ENCODE measurements at places on chromosomes 6 and 20.

GRCh38 chr6:169188051-169188470, 65.6 kb downstream of the THBS2 start:
- no peak for DNase-seq

DNA sequence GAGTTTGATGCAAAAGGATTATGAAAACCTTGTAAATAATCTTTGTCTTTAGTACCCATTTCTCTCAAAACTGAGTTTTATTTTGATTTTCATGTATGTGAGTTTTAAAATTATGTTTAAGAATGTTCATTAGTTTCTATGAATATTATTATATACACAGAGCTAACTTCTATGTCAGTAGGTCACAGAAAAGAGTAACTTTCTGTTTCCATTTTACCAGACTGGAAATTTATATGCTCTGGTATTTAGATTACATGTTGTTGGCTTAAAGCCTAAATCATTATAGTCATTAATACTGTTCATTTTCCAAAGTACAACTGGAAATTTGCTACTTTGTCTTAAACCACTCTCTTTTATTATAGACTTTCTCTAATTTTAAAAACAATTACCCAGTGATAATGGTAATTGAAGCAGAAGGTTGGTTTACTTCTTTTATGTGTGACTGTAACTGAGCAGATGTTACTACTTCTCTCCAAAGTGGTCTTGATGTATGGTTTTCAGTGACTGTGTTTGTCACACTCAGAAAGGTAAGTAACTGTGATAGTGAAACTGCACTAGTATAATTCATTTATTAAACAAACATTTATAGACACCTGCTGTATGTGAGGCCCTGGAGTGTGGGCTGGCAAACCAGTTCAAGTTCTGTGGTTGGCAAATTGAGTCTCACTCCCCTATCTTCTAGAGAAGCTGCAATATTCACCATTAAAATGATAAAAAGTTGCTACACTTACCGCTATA, 13.2 kb downstream of the CRYBG1 start:
- no peak for DNase-seq

- no peak for DNase-seq
These were observed 51.1 kb downstream of the RCAN2 start for GRCh38 chr6:46440141-46440540.

GRCh38 chr20:37523911-37524700, 3.1 kb downstream of the NNAT start:
- no peak for DNase-seq

DNA sequence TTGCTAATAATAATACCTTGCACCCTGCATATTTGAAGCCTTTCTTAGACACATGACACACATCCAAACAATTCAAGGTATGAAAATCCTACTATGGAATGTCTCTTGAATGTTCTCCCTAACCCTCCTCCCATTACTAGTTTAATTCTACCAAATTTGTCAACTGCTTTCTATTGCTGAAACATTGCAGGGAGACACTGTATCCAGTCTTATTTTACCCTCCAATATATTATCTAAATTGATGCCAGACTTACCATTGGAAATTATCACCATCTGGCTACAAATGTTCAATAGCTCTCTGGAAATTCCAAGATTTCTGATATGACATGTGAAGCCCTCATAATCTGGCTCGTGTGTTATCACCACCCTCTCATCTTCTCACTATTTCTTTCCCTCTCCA, 1027.3 kb upstream of the CITED2 start:
- DNase-seq: no peak

DNA sequence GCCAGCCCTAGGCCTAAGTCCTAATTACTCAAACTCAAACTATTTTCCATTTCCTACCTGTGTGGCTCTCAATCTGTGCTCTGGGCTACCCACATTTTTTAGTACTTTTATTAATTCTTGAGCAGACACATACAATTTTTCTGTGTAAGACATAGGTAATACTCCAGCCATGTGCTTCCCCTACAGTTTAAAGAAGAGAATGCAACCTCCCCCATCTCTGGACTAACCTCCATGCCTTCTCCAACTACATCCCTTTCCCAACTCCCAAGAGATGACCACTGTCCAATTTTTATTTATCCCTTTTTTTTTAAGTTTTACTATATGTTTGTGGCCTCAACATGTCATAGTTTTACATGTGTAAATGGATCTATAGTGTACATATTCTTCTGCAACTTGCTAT, 5.8 kb downstream of the HMGN4 start:
- DNase-seq: no peak

- DNase-seq: no peak
These were observed 69.3 kb downstream of the HDDC2 start for GRCh38 chr6:125232466-125232865.

GRCh38 chr20:19381947-19382346, 169.5 kb downstream of the SLC24A3 start:
- DNase-seq: no peak

- DNase-seq: no peak
These were observed 185.5 kb downstream of the PREX1 start for GRCh38 chr20:48642105-48642880.

DNA sequence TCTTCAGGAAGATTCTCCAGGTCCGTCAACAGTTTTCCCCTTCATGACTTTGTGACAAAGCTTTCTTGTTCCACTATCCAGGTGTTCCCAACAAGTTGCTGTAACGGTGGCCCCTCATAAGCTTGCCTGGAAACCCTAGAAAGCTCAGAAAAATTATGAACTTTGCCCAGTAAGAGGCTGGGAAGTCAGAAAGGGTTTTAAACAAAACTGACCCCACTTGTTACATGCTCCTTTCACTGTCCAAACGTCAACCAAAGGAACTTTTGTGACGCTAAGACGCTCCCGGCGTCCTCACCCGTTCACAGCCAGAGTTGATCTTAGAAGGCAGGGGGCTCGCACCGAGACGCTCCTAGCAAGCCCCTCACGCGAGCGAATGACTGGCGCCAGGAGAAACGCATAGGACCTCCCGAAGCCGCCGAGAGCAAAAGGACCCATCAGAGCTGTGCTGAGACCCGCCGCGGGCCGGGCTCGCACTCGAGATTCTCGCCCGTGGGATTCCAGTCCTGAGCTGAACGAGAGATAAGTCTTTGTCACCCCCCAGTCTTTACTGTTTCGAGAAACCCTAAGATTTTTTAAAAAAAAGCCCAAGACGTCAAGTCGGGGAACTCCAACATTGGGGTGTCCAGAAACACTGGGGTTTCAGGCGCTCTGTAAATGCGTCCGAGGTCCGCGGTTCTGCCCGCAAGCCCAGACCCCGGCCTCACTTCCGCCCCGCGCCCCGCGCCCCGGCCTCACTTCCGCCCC, 544 bp upstream of the ACAT2 start:
- DNase-seq: peak; percentile 7

GRCh38 chr6:10395171-10395703, 19.6 kb downstream of the TFAP2A start:
- DNase-seq: no peak

DNA sequence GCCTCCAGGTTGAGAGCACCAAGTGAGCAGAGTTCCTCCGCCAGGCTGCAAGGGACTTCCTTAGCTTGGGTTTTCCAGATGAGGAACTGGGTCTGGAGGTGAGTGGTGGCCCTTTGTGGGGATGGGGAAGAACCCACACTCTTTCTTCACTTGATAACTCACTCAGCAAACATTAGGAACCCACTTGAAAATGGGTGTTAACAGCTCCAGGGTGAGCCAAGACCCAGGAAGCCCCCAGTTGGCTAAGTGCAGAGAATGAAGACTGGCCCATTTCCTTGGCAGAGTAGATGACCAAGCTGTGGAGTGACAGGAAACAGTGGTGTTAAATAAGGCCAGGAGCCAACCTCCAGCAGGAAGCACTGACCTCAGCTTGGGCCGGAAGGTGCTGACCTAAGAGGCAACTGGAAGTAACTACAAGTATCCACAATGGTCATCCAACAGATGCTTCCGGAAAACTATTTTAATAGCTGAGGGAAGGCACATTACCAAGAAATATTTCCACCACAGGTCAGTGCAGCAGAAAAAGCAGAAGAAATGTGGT, 22.7 kb downstream of the MRPL14 start:
- DNase-seq: no peak

DNA sequence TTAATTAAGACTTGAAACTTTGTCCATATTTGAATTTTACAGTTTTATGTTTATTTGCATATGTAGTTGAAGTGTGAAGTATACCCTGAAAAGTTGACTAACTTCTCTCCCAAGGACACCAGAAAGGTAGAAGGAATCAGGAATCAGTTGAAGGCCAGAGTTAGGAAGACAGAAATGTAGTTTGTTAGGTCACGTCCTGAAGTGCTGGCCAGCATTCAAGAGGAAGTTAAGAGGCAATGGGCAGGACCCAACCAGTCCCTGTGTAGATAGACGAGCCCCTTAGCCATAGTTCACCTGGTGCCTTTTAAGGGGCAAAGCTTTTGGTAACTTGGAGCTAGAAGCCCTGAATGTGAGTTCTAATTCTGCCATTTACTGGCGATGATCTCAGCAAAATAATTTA, 250.4 kb upstream of the KCNQ5 start:
- no peak for DNase-seq

- no peak for DNase-seq
These were observed 49.7 kb upstream of the FUCA2 start for GRCh38 chr6:143561105-143561704.

DNA sequence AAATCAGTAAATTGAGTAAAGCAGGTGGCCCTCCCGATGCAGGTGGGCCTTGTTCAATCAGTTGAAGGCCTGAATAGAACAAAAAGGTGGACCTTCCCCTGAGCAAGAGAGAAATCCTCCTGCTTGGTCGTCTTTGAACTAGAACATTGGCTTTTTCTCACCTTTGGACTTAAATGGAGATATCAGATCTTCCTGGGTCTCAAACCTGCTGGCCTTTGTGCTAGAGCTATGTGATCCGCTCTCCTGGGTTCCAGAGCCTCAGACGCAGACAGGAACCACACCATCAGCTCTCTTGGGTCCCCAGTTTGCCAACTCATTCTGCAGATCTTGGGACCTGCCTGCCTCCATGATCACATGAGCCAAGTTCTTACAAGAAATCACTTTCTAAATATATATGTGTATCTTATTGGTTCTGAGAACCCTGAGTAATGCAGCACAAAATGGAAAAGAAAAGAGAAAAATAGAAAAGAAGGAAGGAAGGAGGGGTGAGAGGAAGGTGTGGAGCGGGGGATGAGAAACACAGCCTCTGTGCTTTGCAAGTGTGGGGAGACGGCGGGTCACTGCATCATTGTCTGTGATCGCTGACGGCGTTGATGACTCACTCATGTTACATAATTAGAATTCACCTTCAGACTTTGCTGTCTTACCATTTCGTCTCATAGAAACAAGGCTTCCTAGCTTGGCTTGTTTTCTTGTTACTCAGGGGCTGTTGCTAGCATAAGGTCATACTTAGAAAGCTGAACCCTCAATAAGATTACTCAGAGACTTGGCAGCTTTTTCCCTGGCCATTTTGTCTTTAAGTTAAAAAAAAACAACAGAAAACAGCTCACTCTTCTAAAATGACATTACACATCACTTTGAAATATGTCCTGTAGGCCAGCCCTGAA, 85.7 kb upstream of the NEDD9 start:
- DNase-seq: peak; percentile 46

DNA sequence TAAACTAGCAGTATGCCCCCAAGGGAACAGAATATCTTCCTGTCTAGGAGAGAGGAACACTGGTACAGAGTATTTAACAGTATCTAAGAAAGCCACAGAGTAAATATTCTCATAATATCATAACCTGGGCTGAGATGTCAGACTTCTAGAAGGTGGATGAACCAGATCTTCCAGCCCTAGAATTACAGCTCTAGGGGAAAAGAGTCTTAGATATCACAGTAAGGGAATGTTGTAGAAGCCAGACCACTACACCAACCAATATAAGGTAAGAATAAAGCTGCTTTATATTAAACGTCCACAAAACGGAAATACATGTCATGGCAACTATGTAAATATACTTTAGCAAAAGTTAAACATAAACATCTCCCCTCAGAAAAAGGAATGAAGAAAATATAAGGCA, 12.4 kb downstream of the SERINC1 start:
- no peak for DNase-seq

DNA sequence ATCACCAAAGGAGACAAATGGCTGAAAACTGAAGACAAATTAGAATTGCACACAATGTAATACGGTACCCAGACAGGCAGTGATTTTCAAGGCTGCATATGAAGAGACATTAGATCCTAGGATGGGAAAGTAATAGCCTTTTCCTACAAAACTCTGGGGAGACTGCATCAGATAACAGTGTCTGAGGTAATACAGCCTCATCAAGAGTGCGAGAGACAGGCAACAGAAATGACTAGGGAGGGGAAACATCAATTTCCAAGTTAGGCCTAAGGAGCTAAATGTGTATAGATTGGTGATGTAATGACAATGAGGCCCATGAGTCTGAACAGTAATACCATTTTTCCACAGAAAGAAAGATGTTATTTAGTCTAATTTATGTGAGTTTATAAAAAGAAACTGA, 200.3 kb downstream of the HTR1B start:
- DNase-seq: no peak

DNA sequence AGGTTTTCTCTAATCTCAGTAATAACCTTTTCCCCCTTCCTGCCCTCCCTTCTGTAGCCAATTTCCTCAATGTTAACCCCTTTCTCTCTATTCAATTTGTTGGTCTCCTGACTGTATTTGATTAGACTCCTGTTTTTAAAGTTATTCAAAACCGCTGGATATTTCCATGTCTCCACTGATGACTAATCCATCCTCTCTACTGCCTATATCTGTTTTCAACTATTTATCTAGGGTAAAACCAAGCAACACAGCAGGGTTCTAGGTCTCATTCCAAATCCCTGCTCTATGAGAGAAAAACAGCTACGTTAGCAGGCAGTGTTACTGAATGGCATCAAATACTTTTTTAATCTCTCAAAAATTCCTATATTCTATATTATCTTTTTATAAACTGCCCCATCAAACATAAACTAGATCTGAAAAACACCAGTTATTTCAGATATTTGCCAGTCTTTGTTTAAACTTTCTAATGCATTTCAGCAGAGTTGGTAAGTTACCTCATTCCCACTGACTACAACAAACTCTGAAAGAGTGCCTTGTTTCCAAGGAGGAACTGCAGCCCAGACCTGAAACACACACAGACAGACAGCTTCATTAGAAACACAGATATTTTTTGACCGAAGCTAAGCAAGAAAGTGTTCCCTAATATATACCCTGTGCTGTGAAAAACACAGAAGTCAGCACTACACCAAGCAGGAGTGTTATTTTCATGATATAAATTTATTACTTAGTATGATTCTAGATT, 8.2 kb downstream of the RTN4IP1 start:
- no peak for DNase-seq

GRCh38 chr20:6974838-6975237, 207.4 kb downstream of the BMP2 start:
- DNase-seq: no peak

Data from stimulated activated CD8-positive, alpha-beta memory T cell treated with anti-CD3 and anti-CD28 coated beads, Interleukin-4, amount 100 ng/mL, for 4 hours (primary cell).